ENCODE measurements at places on chromosomes 2 and 18.
A peak's percentile ranks its signal among the peaks of the same experiment; 100 is the strongest.

DNA sequence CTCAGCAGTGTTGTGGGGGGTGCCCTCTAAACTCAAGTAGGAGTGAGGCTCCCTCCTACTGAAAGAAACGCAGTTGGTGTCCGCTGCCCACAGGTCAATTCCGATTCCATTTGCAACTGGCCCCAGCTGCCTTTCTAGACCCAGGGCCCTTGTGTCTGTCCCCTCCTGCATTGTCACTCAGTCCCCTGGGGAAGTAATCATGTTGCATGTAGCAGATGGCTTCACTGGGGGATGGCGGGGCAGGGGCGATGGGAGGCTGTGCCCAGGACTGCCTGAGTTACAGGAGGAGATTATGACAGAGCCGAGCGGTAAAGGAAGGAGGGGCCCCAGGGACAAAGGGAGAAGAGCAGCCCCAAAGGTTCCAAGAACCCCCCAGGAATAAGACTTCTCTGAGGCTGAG, 62.5 kb upstream of the SH3RF3 start:
- DNase-seq, result no peak

- DNase-seq, result no peak
Measured at GRCh38 chr2:191634791-191635190, 43.1 kb upstream of the NABP1 start.

DNA sequence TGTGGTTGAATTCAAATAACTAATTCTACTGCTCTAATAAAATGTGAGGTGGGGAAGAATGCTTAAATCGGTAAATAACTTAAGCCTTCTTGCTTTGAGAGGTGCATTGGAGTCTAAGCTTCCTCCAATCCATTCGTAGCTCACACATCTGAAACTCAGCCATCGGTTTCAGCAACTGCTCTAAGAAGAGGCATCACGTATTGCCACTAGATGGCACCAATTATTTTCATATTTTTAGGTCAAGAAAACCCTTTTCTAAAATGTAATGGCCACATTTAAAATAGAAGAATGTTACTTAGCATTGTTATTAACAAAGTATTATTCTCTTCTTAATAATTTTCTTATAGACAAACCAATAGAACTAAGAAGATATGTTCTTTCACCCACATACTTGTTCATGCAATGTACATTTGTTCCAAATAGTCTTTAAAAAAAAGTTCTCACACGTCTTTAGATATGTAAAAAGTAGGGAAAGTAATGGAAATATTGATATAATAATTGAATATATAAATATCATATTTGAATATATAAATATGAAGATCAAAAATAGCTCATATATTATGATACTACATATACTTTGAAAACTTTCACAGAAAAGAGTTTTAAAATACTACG, 229.8 kb downstream of the CCDC178 start:
- no peak for DNase-seq

DNA sequence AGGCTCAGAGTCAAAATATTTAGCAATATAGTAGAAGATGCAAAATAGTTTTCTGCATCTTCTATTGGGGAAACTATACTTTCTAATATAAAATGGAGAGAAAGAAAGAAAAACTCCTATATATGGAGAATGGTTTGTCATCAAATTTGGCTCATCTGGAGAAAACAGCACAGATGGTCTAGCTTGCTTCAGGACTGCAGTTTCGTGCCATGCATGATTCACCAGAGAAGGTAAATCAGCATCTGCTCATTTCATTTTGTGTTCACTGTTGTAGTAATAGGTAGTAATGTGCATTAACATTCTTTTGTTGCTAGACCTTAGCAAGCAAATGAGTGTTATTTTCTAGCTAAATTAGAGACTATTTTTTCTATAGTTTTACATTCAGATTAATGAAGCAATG, 179.0 kb downstream of the ASXL3 start:
- no peak for DNase-seq

- no peak for DNase-seq
Measured at GRCh38 chr2:139790136-139790535, 1009.9 kb upstream of the NXPH2 start.

GRCh38 chr2:207660994-207661393, 35.8 kb upstream of the METTL21A start:
- no peak for DNase-seq

DNA sequence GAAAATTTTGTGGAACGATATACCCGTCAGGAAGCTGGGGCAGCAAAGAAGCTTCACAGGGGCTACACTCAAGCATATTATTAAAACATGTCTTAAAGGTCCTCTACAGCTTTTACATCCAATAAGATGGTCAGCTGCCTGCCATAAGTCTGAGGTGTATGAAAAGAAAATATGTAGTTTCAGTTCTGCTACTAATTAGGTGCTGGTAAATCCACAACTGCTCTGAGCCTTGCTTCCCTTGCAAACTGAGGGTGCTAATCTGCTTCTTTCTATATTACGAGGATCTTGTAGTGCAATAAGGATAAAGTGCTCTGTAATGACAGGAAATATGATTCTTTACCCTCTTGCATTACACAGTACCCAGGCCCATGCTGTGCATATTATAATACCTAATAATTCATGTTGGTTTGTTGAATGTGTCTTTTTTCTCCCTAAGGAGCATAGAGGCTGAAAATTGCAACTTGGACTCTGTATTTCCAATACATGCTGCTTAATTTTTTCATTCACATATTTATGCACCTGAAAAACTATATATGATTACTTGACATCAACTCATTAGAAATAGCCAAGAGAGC, 14.5 kb upstream of the SLC8A1 start:
- no peak for DNase-seq

DNA sequence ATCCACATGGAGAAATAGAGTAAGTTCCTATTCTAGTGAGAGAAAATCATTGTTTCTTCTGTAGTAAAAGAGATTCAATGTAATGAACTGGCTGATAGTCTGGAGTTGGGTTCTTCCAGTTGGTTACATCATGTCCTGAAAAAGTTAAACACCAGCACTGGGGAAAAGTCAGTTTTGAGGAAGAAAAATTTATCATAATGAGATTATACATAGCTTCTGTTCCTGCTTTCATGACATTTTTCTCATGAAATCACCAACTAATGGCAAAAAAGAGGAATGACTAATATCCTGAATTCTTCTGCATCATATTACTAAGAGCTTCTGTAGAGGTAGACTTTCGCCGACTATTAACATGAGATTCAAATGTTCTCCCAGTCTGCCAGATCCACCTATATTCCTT, 69.2 kb upstream of the SLC9A2 start:
- no peak for DNase-seq

DNA sequence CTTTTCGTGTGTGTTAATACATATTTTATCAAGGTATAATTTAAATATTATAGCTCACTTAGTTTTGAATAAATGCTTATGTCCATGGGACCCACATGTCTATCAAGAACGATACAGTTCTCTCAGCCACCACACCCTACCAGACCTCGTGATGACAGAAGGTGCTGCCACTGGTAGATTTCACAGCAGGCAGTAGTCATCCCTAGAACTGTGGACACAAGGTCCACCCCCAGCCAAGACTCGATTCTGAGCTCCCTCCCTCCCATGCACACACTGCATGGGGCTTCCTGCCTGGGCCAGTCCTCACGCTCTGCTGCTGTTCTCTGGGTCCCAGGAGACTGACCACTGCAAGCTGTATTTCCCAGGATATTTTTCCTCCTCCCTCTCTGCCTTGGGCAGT, 26.5 kb upstream of the CREB1 start:
- DNase-seq, result no peak

DNA sequence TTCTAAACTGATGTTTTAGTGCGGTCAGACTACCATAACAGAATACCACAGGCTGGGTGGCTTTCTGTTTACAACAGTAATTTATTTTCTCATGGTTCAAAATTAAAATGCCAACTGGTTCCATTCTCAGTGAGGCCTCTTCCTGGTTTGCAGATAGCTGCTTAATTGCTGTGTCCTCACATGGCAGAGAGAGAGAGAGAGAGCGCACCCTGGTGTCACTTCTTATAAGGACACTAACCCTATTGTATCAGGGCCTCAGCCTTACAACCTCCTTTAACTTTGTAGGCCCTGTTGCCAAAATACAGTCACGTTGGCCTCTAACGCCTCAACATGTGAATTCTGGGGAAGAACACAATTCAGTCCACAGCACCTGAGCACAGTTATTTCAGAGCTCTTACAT, 37.5 kb upstream of the ZNF385B start:
- peak; percentile 52 for DNase-seq

DNA sequence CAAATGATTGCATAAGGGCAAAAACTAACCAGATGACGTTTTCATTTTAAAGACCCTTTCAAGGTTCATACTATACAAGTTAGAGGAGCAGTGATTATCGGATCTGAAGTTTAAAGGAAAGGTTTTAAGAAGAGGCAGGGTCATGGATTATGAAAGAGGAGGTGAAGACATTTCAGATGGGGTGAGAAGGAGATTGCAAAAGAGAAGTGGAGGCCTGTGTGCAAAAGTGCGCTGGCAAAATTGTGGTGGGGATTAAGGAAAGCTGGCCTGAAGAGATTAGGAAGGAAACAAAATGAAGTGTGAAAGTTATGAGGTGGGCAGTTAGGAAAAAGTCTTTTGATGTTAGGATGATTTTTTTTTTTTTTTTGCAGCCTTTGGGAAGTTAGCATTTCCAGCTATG, 935.7 kb upstream of the FAM98A start:
- DNase-seq, result no peak

GRCh38 chr2:65880436-65880835, 448.0 kb upstream of the SPRED2 start:
- DNase-seq, result no peak

GRCh38 chr2:189952536-189953109, 109.9 kb downstream of the MSTN start:
- DNase-seq, result no peak

DNA sequence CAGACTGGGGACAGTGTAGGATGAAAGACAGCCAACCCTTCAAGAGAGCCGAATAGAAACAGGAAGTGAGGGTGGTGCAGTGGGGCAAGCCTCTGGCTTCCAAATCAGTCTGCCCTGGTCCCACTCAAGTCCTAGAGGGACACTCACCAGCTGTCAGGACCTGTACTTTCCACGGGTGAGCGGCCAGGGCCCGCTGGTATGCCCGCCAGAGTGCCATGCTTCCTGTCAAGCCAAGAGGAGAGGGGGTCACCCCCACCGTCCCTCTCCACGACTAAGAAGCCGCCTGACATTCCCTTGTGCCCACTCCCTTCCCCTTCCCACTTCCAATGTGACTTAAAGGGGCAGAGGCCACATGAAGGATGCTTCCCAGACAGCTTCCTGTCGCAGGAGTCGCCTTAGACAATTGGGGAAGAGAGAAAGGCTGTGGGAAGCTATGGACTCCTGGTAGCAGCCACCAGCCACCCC, 564 bp downstream of the MPV17 start:
- peak; percentile 55 for DNase-seq

DNA sequence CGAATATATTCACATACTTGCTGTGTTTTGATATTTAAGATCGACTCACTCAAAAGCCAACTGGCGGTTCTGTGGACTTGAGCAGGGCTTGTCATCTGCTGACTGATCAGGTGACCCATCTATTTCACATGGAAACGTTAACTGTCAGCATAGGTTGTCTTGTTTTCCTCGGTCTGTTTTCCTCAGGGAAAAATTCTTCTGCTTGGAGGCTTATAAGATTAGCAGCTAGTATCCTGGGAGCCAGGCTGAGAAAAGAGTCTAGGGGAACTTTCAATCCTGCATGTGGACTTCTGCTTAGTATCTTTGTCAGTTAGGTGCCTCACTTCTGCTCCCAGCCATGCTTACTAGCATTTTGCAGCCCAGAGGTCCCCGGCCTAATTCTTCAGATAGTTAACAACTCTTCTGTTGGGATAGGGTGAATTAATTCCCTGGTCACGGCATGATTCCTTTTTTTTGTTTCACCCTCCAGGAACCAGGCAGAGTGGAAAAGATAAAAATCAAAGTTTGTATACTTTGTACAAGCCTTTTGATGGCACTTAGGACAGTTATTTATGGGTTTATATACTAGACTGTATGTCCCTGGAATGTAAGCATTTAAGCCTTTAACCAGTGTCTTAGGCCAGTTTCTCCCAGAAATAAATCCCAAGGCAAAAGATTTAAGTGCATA, 226.0 kb downstream of the GULP1 start:
- no peak for DNase-seq
